ENCODE measurements at places on chromosomes 6 and 20. TPM values are rescaled to one million over a fixed set of nuclear protein-coding genes. Genes with fewer than 3 reads are reported as not detected.

Gene HNF4A
- not detected for total RNA-seq

Gene CGAS
- total RNA-seq: 15.5 TPM

Gene PTK6
- total RNA-seq: 0.48 TPM

Gene KIF25
- not detected for total RNA-seq

Gene DSP
- not detected for total RNA-seq

Gene SLPI
- not detected for total RNA-seq

Gene NOX3
- total RNA-seq: not detected

Gene PTCHD4
- total RNA-seq: not detected

Gene SIRPB1
- 2.6 TPM for total RNA-seq

Gene NDUFAF5
- total RNA-seq: 63.7 TPM

Gene CALHM5
- 0.05 TPM for total RNA-seq

Gene OR2B2
- total RNA-seq: not detected

Gene PNLDC1
- not detected for total RNA-seq

Gene RBBP8NL
- not detected for total RNA-seq

Gene CD40
- 9.1 TPM for total RNA-seq

Gene FAM83C
- not detected for total RNA-seq

Gene METTL24
- total RNA-seq: 1.00 TPM

Gene BMP5
- total RNA-seq: not detected

Gene HCRTR2
- total RNA-seq: not detected

Gene NRSN1
- total RNA-seq: not detected

Gene ZSCAN23
- not detected for total RNA-seq

Gene PRND
- total RNA-seq: not detected

Gene PSMA7
- total RNA-seq: 154 TPM

Gene SLC17A1
- 0.71 TPM for total RNA-seq

Gene EYA2
- total RNA-seq: not detected
